ENCODE measurements at places on chromosomes 2 and 18.

DNA sequence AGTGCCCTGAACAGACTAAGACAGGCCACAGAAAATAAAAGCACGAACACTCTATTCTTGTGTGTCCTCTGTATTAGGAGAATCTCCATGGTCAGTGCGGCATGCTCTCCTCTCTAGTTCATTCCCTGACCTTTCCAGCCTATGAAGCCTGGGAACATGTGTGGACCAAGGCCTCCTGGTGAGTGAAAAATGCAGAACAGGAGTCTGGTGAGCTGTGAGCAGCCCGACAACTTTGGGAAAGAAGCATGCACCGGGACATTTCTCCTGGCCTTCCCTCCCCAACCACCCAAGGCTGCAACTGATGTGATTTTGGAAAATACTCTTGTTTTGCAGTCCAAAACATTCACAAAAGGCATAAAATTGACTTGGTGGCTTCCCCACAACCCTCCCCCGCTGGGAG, 878.3 kb upstream of the ID2 start:
- DNase-seq: no peak

GRCh38 chr2:146990311-146991054, 854.3 kb upstream of the ACVR2A start:
- DNase-seq: no peak

- no peak for DNase-seq
Observed at GRCh38 chr2:69213201-69213600, 173.8 kb downstream of the GFPT1 start.

DNA sequence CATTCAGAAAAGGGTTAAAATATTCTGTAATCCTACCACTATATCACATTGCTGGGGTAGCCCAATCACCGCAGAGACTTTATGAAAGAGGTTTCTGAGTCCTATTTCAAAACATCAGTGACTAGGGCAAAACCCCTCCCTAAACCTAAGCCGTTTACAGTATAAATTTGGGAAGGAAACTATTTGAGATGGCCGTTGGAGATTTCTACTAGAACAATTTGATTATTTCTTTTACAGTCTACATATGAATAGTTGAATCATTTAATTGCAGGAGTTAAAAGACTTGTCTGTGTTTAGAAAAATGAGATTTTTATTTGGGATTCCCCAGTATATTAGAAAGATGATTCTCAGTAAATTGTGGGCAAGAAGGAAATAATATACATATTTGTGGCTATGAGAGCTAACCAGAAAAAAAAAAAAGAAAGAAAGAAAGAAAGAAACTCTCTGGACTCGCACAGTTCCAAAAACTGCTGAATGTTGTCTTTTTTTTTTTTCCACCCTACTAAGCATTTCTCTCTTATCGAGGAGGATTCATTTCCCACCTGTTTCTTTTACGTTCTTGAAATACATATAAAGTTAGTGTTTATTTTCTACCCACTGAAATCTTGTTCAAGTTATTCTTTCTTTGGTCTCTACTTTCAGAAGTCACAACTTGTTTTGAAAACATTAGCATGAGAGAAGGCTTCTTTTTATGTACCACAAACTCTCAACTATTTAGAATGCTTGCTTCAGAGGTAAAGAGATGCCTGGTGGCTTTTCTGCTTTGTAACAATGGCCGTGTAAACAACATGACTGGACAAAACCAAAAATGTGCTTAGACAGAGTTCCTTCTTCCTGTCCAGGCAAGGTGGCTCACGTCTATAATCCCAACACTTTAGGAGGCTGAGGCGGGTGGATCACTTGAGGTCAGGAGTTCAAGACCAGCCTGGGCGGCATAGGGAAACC, 65.9 kb downstream of the BCL2 start:
- no peak for DNase-seq

DNA sequence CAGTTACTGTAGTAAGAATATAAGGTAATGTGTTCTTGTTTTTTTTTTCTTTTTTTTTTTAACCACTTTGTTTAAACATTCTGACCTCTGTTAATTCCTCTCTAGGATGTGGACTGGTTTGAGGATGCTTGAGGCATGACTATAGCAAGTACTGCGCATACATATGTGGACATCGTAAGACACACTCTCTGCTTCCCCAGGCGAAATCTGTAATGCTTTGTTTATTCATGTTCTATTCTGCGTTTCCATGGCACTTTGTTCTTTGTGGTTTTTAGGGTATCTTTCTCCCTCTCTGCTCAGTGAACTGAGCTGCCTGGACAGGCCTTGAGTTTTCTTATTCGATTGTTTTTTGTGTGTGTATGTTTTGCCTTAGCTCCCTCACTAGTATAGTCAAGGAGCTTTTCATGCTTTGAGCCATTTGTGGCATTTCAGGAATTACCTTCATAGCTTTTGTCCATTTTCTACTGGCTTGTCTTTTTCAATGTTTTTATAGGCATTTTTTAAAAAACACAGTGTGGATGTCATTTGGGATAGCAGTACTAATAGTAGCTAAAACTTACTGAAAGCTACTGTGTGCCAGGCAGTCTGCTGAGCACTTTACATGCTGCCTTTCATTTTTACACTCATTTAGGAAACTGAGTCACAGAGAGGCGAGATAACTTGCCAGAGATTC, 1.9 kb upstream of the SH3BP4 start:
- DNase-seq: no peak

- no peak for DNase-seq
Observed at GRCh38 chr18:22314001-22314400, 103.7 kb downstream of the CTAGE1 start.

GRCh38 chr2:75222527-75222926, 23.2 kb upstream of the TACR1 start:
- DNase-seq: no peak

DNA sequence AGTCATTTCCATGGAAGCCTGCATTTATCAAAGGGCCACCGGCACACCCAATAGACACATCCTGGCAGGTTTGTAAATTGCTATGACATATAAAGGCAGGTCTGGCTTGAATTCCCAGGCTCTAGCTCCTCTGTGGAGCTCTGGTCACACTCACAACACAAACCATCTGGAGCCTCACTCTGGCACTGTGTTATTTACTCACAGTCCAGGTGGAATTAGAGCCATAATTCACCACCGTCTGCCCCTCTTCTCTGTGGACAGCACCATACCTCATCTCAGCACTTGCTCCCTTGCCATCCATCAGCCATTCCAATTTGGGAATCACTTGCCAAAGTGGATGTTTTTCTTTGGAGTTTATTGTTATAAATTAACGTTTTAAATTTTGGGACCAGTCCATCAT, 84.3 kb upstream of the OSR1 start:
- DNase-seq: no peak

GRCh38 chr2:234363647-234364294, 133.1 kb downstream of the ARL4C start:
- DNase-seq: no peak

DNA sequence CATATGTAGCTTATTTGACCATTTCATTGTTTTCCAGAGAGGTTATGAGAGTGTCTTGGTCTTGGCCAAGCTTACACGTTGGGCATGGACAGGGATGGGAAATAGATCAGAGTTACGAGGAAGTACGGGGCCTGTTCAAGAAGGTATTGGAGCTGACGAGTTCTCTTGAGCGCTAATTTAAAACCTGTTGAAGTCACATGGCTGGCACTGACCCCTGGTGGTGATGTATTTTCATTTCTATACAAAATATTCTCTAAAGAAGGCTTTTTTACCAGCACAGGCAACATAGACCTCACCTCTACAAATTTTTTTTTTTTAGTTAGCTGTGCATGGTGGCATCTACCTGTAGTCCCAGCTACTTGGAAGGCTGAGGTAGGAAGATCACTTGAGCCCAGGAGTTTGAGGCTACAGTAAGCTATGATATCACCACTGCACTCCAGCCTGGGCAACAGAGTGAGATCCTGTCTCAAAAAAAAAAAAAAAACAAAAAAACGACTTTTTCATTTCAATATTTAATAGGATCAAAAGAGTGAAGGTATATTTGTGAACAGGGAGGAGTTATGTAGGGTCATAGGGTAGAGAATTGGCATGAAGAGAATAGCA, 19.6 kb downstream of the UGP2 start:
- DNase-seq: peak; percentile 63

GRCh38 chr2:241803387-241804325, 5.3 kb upstream of the NEU4 start:
- DNase-seq: peak; percentile 48

DNA sequence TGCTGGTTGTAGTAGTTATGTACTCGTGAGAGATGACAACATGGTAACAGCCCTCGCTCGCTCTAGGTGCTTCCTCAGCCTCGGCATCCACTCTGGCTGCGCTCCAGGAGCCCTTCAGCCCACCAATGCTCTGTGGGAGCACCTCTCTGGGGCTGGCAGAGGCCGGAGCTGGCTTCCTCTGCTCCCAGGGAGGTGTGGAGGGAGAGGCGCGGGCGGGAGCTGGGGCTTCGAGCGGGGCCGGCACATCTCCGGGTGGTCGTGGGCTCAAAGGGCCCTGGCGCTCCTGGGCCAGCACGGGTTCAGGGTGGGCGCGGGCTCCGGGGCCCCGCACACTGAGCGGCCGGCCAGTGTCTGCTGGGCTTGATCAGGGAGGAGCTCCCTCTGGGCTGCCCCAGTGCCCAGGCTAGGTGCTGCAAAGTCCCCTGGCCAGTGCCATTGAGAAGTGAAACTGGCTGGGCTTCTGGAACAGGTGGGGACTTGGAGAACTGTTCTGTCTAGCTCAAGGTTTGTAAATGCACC, 1012.1 kb downstream of the CNTNAP5 start:
- no peak for DNase-seq

GRCh38 chr2:56107502-56108220, 76.1 kb upstream of the CCDC85A start:
- DNase-seq: no peak

DNA sequence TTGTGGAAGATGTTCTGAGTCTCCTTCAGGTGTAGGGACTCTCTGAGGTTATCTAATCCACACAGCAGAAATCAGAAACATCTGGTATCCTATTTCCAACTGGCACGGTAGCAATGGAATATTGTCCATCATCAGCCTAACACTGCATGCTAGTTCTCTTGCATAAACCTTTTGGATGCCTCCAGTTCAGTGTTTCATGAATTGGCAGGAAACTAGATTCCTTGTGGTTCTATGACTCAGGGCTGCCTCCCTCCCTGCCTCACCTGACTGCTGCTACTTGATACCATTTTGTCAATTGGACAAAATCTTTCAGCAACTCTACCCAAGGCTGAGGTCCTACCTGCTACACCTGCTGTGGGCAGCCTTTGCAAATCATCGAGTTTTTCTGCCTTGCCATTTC, 130.9 kb downstream of the TPGS2 start:
- DNase-seq: no peak

DNA sequence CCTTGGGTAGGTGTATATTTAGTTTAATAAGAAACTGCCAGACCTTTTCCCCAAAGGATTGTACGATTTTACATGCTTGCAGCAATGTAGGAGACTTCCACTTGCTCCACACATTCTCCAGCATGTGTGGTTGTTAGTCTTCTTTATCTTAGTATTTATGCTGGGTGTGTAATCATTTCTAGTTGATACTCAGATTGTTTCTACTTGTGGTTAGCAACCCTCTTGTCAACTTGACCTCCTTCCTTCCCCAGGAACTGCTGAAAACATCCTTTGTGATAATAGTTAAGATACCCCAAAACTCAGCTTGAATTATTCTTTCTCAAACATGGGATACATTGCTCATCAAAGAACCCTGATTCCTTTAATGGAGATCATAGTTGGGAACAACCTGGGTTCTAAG, 37.2 kb upstream of the CYBRD1 start:
- DNase-seq: no peak

GRCh38 chr18:56026509-56026908, 438.5 kb upstream of the TCF4 start:
- no peak for DNase-seq

DNA sequence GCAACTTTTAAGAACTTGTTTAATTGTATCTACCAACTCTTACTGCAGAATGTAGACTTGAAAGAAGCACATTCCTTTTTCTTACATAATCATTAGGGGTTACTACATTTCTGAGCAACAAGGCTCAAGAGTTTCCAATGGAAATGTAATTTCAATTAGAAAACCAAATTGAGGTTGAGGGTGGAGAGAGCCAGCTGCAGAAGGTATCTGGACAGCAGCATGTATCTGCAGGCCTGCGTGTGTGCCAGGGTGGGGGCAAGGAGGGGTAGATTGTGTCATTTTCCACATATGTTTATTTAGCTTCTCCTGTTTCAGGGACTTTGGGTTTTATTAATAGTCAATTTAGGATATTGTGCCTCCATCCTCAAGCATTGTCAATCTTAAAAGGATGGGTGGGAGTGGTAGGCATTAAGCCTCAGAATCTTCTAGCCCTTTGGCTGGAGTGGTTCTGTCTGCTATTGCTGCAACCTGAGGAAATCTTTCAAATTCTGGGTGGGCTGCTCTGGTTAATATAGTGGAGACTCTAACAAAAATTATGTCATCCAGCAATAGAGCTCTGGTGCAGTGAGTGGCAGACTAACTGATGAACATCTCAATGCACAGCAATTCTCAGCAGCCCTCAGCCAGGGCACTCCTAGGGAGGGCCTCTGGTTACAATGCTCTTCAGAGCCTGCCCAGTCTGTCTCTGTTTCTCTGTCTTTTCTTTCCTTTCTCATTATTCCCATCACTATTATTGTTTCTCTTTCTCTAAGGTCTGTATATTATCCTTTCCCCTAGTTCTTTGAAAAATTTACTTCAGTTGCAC, 151.4 kb downstream of the RPIA start:
- no peak for DNase-seq

- DNase-seq: no peak
Observed at GRCh38 chr2:165901620-165902298, 51.8 kb downstream of the TTC21B start.

DNA sequence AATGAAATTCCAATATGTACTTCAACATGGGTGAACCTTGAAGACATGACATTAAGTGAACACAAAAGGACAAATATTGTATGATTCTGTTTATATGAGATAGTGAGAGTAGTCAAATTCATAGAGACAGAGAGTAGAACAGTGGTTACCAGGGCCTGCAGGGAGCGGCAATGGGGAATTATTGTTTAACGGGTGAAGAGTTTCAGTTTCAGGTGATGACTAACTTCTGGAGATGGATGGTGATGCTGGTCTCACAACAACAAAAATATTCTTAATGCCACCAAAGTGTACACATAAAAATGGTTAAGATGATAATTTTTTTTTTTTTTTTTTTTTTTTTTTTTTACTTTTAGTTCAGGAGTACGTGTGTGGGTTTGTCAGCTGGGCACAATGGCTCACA, 109.4 kb upstream of the TMEM200C start:
- DNase-seq: no peak

GRCh38 chr18:42527766-42528165, 572.7 kb downstream of the PIK3C3 start:
- no peak for DNase-seq

DNA sequence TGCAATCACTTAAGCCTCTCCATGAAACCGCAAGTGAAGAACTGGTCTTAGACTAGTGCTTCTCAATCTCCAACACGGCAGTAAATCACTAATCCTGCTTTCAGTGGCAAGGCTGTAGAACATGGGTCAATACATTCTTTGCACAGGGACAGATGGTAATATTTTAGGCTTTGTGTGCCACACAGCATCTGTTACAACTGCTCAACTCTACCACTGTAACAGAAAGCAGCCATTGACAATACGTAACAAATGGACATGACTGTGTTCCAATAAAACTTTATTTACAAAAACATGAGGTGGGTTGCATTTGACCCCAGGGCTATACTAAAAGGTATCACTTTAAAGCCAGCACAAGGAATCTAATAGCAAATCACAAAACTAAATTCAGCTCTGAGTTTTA, 51.1 kb downstream of the RNF152 start:
- DNase-seq: no peak
